ENCODE measurements at places on chromosomes 12 and 14.

DNA sequence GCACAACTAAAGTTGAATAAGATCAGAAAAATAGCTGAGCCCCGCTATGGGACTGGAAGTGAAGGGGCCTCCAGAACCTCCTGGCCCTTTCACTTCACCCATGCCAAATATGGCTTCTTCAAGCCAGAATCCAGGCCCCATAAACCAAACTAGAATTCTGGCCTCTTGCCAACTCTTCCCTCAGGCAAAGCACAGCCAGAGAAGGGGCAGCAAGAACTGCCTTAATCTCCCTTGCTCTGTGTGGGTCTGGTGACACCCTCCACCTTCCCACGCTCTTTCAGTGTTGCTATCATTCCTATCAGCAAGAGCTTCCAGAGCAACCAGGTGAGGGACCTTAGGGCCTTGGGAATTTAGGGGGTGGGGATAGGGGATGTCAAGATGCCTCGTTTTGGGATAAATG lies 3.1 kb upstream of the PNMA1 start:
- DNase-seq, result no peak

DNA sequence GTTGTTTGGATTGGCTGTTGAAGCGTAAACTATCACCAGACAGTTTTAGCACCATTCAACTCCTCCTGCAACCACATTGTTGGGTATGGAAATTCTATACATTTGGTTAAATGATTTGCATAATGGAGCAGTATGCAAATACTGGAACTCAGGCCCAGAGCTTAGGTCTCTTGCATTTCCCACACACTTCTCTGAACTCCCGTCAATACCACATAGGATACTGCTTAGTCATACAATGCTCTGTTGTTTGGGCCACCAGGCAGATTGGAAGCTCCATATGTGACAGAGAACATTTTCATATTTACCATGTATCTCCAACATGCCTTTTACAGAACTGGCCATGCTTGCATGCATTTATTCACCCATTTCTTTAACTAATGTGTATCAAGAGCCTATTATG lies 78.0 kb downstream of the IFNG start:
- DNase-seq, result no peak

DNA sequence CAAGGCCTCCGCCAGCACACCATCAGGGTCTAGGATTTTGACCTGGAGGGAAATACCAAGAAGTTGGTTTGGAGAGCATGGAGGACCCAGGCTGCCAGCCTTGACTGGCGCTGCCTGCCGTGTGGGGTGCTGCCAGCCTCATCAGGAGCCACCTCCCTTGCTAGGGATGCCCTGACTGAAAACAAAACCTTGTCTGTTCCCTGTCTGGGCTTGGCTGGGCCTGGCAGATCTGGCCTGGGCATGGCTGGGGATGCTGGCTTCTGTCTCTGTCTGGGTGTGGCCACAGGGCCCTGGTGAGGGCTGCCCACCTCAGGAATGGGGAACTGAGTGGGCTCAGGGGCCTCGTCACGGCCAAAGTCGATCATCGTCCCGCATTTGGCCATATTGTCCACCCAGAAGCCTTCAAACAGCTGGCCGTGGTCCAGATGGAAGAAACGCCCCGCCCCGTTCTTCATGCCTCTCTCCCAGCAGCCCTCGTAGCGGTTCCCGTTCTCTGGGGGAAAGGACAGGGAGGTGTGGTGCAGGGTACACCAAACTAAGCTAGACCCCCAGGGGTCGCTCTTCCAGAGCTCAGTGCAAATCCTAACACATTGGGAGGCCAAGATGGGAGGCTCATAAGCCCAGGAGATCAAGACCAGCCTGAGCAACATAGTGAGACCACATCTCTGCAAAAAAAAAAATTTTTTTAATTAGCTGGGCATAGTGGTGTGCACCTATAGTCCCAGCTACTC lies 16.5 kb downstream of the MORN3 start:
- DNase-seq, result no peak

DNA sequence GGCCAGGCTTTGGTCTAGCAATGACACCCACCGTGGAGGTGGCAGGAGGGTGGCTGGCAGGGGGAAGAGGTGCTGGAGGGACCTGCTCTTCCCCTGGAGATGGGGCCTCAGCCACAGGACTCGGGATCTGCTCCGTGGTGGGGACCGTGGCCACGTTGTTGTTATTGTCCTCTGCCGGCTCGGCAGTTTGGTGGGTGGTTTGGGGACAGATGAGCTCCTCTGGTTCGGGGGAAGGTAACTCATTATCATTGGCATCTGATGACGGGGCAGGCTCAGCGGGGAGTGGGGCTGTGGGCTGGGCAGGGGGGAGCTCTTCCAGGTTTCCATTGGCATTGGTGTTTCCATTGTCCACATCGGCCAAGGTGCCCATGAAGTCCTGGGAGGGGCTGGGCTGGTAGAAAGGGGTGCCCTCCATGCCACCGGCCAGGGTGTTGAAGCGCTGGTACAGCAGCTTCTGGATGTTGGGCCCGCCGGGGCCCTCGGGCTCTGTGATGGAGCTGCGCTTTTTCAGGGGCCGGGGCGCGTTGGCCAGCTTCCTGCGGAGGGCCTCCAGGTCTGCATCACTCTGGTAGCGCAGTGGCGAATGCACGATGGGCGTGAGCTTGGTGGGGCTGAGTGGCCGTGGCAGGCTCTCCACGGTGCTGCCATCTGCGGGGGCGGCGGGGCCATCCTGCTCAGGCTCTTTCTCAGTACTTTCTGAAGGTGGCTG lies 24.3 kb downstream of the ZFYVE21 start:
- DNase-seq, result no peak

DNA sequence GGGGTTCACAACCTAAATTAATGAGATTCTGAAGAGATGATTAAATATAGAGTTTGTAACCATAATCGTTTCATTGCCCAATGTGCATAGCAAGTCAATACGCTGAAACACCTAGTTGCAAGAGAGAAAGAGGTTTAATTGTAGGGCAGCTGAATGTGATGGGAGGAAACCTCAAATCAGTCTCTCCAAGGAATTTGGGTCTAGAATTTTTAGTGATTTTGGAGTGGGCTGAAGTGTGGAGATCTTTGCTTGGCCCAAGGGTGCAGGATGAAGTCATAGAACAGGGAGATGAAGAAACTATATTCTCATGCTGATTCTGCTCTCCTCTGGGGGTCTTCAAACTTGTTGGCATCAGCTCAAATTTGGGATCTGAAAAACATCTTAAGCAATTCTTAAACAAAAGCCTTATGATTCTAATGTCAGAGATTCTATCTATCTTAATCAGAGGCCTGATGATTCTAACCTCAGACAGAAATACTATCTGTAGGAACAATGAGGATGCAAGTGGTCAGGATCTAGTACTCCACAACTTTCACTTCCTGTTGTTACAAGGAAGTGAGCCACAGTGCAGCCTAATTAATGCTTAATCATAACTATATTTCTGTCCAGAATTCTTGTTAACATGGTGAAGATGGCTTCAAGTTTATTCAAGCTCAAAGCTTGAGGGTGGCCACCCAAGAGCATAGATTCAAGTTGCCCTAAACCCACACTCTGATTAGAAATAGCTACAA lies 80.2 kb upstream of the FUT8 start:
- DNase-seq, result no peak

- no peak for DNase-seq
Observed at GRCh38 chr14:52769887-52770286, 21.5 kb downstream of the GNPNAT1 start.

DNA sequence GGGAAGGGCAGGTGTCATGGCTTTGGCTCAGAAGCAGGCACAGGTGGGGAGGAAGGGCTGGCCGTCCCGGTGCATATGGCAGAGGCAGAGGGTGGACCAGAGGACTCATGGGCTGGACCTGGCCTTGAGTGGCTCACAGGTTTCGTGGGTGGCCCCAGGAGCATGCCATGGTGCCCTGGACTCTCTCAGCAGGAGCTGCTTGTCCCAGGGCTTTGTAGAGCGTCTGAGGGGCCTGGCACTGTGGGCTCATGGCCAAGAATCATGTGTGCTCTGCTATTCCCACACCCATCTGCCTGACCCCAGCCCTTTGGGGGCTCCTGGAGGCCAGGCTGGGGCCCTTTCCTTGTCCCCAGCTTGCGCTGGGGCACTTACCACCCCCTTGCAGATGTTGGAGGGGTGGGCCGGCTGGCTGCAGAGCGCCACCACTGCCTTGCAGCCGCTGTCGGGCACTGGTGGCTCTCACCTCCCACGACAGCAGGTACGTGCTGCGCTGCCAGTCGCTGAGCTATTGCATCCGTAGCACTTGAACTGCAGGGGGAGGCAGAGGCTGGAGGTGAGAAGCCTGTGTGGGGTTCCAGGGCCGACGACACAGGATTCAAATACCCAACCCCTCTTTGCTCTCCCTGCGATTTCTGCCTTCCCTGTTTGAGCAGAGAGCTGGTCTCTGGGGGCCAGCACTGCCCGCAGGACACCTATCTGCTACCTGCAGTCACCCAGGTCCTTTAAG lies 187.4 kb upstream of the PRMT8 start:
- DNase-seq, result no peak

GRCh38 chr12:25876383-25877045 lies 82.0 kb upstream of the RASSF8 start:
- DNase-seq, result no peak

GRCh38 chr12:51390457-51390856 lies 749 bp downstream of the GALNT6 start:
- no peak for DNase-seq

GRCh38 chr12:101824831-101825230 lies 5.9 kb downstream of the GNPTAB start:
- DNase-seq, result no peak

DNA sequence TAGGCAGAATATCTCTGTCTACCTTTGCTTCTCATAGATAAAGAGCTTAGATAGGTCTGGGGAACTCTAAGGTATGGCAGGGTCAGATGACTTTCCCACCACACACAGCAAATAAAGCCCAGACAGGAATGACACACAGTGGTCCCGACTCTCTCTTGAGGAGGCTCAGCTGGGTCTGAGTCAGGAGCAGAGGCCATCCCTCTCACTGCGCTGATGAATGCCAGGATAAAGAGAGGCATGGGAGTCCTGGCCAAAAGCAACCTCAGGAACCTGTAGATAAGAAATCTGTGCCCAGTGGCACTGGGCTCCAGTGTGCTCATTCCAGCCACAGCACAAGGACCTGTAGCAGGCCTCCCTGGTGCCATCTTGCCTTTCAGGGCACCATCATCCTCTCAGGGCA lies 129.4 kb upstream of the PARP11 start:
- DNase-seq, result no peak
